ENCODE measurements at places on chromosomes 5 and 9.
A peak's percentile ranks its signal among the peaks of the same experiment; 100 is the strongest.

DNA sequence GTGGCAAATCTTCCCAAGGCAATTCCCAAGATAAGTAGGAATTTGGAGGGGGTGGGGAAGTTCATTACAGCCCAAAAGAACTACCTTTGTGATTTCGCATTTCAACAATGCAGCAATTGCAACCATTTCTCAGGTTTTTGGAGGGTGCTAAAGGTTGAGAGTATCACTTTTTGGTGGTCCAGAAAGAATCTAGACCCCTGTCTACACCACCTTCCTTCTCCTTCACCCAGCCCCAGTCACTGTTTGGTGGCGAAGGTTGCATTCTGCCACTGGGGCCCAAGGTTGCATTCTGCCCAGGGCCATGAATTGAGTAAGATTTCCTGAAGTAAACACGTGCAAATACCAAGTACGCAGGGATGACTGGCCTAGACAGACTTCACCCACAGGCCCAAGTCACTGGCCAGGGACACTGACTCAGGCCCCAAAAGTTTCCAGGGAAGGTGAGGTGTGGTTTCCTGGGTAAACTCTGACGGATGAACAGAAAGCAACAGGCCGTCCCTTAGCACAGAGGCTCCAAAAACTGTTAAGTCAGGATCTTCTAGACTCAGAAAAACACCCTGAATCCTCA lies 5.7 kb downstream of the PDE6A start:
- no peak for DNase-seq

GRCh38 chr5:27015758-27016157 lies 22.6 kb downstream of the CDH9 start:
- DNase-seq, result no peak

DNA sequence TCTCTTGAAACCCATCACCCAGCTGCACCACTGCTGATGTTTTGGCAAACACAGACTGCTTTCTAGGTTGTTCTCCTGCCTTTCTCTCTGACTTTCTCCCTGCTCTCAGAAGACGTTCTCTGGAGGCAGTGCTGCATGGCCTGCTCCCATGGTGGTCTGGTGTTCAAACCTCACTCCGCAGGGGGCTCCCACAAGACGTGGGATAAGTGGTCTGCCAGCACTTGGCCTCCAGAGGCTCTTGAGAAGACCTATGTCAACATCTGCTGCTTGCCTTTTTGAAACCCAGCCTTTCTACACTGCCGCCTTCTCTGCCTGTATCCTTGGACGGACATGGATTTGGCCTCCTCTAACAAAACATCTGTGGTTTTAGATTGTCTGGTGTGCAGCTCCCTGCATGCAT lies 16.6 kb downstream of the USP20 start:
- DNase-seq, result no peak

GRCh38 chr5:60184606-60185005 lies 291.1 kb upstream of the PDE4D start:
- no peak for DNase-seq

DNA sequence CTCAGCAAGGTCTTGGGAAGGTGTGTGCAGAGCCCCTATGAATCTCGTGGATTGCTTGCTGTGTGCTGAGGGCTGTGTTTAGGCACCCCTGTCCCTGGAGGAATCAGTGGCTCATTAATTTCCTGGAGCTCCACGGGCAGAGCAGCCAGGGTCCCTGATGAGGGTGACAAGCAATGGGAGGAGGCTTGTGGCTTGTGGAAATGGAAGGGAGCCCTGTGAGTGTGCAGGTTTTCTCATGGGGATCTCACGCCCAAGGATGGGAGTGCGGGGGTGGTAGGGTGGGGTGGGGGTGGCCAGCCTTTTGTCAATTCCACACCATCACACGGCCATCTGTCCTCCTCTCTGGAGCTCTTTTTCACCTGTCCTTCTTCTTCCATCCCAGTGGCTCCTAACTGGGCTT lies 25.3 kb downstream of the PHF2 start:
- no peak for DNase-seq

DNA sequence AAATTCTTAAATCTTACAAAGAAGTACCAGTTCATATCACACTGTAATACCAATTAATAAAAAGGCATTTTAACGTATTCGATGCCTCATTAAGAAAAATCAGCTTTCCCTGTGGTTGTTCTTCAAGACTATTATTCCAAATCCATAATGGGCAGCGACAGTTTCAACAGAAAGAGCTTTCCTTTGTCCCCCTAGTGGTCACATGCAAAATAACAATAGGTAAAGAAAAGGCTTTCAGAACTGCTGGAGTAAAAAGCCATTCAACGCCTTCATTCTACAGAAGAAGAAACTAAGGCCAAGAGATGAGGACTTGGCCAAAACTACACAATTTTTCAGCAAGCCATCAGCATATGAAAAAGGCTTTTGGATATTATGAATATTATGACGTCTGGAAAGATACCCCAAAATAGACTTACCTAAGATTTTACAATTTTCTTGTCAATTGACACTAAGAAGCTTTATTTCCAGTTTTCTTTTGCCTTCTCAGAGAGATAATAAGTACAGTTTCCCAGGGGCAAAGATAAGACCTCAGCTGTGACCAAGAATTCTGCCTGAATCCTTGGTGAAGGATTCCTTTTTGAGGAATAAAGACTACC lies 6.7 kb upstream of the CDH6 start:
- no peak for DNase-seq

DNA sequence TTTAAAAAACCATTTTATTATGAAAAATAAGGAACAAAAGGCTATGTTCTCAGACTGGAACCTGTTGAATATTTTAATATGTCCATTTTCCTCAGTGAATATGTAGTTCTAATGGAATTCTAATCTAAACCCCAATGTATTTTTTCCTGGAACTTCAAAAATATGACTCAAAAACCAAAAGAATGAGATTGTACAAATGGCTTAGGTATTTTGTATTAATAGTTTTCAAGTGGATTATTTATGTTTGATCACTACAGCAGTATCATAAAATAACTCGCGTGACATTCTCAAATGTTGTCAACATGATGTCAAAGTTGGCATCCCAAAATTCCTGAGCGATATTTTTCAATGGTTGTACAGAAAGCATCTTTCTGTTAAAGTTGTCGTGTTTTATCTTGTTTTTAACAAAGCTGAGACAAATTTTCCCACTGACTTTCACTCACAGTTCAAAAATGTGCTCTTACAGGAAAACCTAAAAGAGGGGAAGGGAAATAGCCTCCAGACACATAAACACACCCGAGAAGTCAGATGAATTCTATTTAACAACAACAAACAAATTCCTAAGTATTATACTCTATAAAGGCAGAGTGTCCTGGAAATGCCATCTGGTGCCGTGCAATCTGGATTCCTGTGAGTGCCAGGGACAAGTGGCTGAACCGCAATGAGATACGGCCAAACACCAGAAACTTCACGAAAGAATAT lies 68.1 kb upstream of the TAS2R1 start:
- DNase-seq, result no peak

DNA sequence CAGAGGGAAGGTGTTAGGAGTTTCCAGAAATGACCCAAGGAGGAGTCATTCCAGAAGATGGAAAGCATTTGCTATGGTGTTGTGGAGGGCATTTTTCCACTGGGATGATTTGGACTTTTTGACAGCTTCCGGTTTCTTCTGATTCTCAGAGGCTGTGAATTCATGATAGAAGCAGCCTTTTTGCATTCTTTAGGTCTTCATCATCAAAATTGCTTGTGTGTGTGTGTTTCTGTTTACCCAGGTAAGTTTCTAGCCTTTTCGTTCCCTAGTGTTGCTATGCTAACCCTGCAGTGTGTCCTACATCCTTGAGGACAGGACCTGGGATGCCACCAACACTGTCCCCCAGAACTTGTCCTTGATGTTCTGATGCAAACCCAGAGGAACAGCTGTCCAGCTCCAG lies 19.6 kb downstream of the IRX1 start:
- DNase-seq, result no peak

GRCh38 chr5:56848206-56848605 lies 32.9 kb downstream of the MAP3K1 start:
- DNase-seq, result no peak

- DNase-seq, result no peak
Observed at GRCh38 chr9:98288881-98289280, 33.4 kb upstream of the TBC1D2 start.

GRCh38 chr9:127644943-127645342 lies 32.9 kb downstream of the STXBP1 start:
- DNase-seq, result no peak

- DNase-seq, result no peak
Observed at GRCh38 chr5:31936683-31937082, 237.4 kb downstream of the GOLPH3 start.

DNA sequence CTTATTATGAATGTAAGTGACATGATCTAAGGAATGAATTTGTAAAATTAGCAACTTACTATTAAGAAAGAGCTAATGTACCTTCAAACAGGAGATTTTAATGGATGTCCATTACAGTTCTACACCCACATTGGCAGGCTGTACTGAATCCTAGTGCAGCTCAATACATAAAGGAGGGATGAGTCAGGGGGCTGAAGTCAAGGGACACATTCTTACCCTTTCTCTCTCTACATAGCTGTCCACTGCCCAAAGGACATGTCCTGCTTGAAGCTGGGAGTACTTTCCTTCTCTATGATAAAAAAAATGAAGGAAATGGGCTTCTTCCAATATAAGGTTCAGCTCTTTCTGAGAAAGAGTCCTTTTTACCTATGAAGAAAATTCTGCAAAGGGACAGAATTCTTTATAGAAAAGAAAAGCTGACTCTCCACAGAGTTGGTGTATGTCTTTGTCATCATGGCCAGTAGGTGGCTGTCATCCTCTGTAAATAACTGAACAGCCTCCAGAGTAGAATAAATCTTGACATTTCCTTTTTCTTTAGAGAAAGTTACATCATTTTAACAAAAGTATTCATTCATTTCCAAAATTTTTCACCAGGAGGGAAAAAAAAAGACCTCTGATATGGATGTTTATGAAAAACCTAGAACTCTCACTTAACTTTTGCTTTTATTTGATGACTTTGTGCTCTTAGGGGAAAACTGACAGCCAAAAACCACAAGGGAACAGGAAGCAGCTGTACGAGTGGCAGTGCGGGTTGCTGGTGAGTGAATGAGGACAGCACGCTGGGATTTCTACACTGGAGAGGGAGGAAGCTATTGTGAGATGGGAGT lies 13.1 kb upstream of the IFNA14 start:
- peak; percentile 14 for DNase-seq

- DNase-seq, result no peak
Observed at GRCh38 chr5:181120306-181120705, 10.7 kb downstream of the OR2V1 start.

- no peak for DNase-seq
Observed at GRCh38 chr5:89292487-89292886, 409.5 kb upstream of the MEF2C start.

GRCh38 chr5:92574023-92574422 lies 1007.0 kb downstream of the NR2F1-AS1 start:
- no peak for DNase-seq

DNA sequence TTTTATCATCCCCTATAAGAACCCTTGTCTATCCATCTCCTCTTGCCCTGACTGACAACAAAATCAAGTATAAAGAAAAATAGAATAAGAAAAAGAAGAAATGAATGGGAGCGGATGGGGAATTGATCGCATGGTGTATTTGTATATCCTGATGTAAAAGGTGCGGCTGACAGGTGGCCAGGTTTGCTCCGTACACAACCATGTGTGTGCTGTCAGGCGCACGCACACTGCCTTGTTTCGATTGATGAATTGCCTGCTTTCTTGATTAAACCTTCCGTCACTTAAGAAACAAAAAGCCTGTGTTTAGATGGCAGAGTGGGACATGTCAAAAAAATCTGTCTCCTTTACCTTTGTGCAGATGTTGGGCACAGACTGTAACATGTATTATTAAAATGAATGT lies 102.6 kb downstream of the MVB12B start:
- DNase-seq, result no peak

- DNase-seq, result no peak
Observed at GRCh38 chr5:168552146-168552545, 23.0 kb downstream of the FBLL1 start.

Data from activated naive CD8-positive, alpha-beta T cell treated with anti-CD3 and anti-CD28 coated beads for 36 hours (primary cell).